ENCODE measurements at places on chromosomes 16 and 17. TPM values are rescaled to one million over a fixed set of nuclear protein-coding genes. Genes with fewer than 3 reads are reported as not detected.

DNA sequence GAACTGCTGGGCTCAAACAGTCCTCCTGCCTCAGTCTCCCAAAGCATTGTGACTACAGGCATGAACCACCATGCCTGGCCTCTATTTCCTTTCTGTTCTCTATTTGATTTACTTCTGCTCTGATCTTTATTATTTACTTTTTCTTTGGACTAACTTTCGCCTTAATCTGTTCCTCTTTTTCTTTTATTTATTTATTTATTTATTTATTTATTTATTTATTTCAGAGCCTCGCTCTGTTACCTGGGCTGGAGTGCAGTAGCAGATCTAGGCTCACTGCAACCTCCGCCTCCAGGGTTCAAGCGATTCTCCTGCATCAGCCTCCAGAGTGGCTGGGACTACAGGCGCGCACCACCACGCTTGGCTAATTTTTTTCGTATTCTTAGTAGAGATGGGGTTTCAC, 1158.3 kb upstream of the GOT2 start:
- no peak for DNase-seq
- no peak overlapping the region for H3K27ac ChIP-seq
- H3K27me3 ChIP-seq: no peaks in the 10 kb centered on the region
- no peak overlapping the region for H3K4me3 ChIP-seq
- no peaks in the 10 kb centered on the region for H3K4me1 ChIP-seq

GRCh38 chr17:16046966-16047365, 47.3 kb downstream of the TTC19 start:
- H3K4me1 ChIP-seq: peaks cover 17% of the 10 kb centered on the region
- no peak overlapping the region for H3K4me3 ChIP-seq
- DNase-seq: no peak
- no peaks in the 10 kb centered on the region for H3K27me3 ChIP-seq
- peaks cover 49% of the 10 kb centered on the region for H3K36me3 ChIP-seq

DNA sequence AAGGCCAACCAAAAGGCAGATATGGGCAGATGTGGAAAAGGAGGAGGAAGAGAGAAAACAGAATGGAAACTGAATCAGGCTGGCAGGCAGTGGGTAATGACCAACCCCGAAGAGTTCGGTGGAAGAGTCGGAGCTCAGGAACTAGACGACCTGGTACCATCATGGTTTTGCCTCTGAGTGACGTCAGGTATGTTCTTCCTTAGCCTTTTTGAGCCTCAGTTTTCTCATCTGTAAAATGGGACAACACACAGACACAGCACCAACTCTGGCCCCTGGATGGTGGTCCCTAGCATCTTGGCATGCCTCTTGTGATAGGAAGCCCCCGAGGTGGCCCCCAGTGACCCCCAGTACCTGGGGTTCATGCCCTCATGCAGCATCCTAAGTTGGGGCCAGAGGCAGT, 37.2 kb upstream of the C16orf82 start:
- H3K4me1 ChIP-seq: no peaks in the 10 kb centered on the region
- H3K36me3 ChIP-seq: no peaks in the 10 kb centered on the region

DNA sequence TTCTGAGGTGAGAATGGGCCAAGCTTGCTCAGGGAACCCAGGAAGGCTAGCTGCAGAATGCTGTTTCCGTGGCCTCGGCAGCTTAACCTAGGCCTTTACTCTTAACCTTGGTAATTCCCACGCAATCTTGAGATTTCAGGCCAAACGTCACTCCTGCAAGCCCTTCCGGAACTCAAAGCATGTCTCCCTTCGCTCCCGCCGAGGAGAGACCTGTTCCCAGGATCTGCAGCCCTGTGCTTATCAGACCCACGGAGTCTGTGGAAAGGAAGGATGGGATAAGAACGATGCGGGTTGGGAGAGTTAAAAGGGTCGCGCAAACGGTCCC, 524 bp upstream of the ZFP3 start:
- no peak for DNase-seq
- peak overlapping the region; percentile 87 for H3K4me3 ChIP-seq
- H3K4me1 ChIP-seq: peaks cover 18% of the 10 kb centered on the region
- peaks cover 28% of the 10 kb centered on the region for H3K36me3 ChIP-seq
- peaks cover 2% of the 10 kb centered on the region for H3K27me3 ChIP-seq

- H3K27me3 ChIP-seq: no peaks in the 10 kb centered on the region
- no peak overlapping the region for H3K4me3 ChIP-seq
- no peak for DNase-seq
- peaks cover 49% of the 10 kb centered on the region for H3K4me1 ChIP-seq
Observed at GRCh38 chr16:17412791-17413190, 58.0 kb downstream of the XYLT1 start.

- no peak overlapping the region for H3K27ac ChIP-seq
- H3K27me3 ChIP-seq: peaks cover 12% of the 10 kb centered on the region
- H3K4me1 ChIP-seq: peaks cover 2% of the 10 kb centered on the region
- H3K36me3 ChIP-seq: no peaks in the 10 kb centered on the region
- no peak overlapping the region for H3K4me3 ChIP-seq
- DNase-seq: no peak
Observed at GRCh38 chr16:58329135-58329534, 34.3 kb upstream of the PRSS54 start.

DNA sequence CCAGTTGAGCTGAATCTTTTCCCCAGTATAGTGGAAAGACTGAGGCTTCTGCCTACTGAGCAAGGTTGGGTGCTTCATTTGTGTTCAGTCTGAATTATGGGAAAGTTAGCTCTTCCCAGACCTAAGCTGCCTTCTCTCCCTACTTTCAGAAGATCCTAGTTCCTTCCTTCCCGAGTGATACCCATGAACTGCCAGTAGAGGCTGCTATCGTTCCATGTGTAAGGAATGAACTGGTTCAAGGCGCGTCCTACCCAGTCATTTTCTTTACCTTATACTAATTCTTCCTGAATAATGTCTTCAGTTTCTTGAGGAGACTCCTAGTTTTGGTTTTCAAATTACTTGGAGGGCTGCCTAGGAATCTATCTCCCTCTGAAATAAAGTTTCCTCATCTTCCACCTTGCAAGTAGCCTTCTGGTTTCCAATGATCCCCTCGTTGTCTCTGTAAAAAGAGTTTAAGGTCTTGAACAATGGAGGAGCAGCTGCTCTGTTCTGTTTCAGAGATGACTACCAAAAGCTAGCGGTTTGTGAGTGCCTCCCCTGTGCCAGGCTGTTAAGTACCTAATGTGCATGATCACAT, 934 bp upstream of the AOC2 start:
- H3K4me3 ChIP-seq: no peak overlapping the region
- peaks cover 12% of the 10 kb centered on the region for H3K4me1 ChIP-seq
- peak; percentile 67 for DNase-seq
- H3K36me3 ChIP-seq: peaks cover 62% of the 10 kb centered on the region
- no peaks in the 10 kb centered on the region for H3K27me3 ChIP-seq

GRCh38 chr17:9467518-9467917, 108.1 kb downstream of the STX8 start:
- no peak for DNase-seq
- peaks cover 26% of the 10 kb centered on the region for H3K4me1 ChIP-seq
- no peaks in the 10 kb centered on the region for H3K27me3 ChIP-seq
- H3K36me3 ChIP-seq: peaks cover 2% of the 10 kb centered on the region

GRCh38 chr16:1182316-1182671, 29.4 kb downstream of the CACNA1H start:
- DNase-seq: no peak
- no peaks in the 10 kb centered on the region for H3K36me3 ChIP-seq
- no peaks in the 10 kb centered on the region for H3K27me3 ChIP-seq
- H3K4me3 ChIP-seq: no peak overlapping the region
- H3K27ac ChIP-seq: no peak overlapping the region

DNA sequence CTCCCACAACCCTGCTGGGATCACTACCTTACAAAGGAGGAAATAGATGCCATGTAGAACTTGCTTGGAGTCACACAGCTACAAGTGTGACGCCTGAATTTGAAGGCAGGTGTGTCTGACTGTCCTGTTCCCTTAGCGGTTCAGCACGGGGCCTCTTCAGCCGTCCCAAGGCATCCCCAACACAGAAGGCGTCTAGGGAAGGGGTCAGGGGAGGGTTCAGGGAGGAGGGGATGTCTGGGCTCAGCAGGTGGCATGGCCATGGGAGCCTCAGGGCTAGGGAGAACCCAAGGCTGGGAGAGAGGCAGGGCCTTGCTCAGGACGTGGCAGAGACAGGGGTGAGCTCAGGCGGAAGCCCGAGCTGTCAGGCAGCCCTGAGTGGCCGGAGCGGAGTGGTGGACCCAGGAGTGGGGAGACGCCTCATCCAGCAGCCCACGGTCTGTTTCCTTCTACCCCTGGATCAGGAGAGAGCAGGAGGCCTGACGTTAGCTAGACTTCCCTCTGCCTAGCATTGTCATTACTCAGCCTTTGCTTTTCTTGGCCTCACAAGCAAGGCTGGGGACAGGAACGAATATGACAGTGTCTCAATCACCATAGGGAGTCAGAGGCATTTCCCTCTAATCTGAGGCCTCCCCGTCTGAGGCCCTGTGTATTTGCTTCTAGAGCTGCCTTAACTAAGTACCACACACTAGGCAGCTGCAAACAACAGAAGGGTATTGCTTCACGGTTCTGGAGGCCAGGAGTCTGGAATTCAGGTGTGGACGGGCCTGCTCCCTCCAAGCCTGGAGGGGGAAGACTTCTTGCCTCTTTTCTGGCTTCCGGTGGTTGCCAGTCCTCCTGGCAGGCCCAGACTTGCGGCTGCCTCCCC, 31.3 kb upstream of the ANKRD40CL start:
- H3K27ac ChIP-seq: no peak overlapping the region
- H3K36me3 ChIP-seq: no peaks in the 10 kb centered on the region
- no peaks in the 10 kb centered on the region for H3K4me1 ChIP-seq
- no peak overlapping the region for H3K4me3 ChIP-seq

DNA sequence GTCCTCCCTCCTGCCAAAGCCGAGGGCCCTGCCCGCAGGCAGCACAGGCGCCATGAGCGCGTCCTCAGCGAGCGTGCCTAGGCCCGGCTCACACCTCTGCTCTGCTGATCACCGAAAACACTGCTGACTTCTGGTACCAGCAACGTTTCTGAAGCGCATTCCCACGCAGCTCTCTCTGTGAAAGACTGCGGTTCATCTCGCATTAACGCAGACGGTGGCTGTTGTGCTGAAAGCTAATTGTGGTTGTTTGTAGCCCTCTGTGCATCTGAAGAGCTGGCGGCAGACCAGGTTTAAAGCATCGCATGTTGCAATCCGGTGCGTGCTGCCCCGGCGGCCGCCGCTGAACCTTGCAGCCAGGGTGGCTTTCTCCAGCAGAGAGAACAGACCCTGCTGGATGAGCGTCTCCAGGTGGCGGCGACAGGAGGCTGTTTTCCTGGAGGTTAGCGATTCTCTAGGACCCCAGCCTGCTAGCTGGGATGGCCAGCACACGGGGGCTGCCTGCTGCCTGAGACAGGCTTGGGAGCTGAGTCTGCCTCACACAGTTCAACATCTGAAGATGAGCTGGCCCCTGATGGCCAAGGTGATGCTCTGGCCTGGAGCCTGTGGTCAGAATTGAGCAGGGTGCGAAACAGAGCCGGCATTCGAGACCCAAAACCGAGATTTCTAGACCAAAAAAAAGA, 49.8 kb upstream of the CHMP6 start:
- no peak overlapping the region for H3K4me3 ChIP-seq
- H3K27me3 ChIP-seq: no peaks in the 10 kb centered on the region
- H3K36me3 ChIP-seq: peaks cover 43% of the 10 kb centered on the region

DNA sequence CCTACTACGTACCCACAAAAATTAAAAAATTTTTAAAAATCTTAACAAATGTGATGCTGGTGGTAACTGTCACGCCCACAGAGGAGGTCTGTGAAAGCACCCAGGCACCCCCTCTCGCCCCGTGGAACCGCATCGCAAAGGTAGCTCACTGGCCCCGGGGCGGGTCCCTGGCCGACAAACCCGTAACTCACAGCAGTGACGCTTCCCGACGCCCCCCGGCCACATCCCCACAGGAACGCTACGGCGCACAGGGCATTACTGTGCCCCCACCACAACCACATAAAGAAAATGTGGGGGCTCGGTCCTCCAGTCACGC, 366 bp downstream of the ANKS3 start:
- no peak for DNase-seq
- H3K36me3 ChIP-seq: peaks cover 5% of the 10 kb centered on the region
- H3K4me1 ChIP-seq: peaks cover 13% of the 10 kb centered on the region
- no peaks in the 10 kb centered on the region for H3K27me3 ChIP-seq
- H3K27ac ChIP-seq: peak overlapping the region; percentile 67

- no peaks in the 10 kb centered on the region for H3K4me1 ChIP-seq
- H3K36me3 ChIP-seq: no peaks in the 10 kb centered on the region
- peaks cover 6% of the 10 kb centered on the region for H3K27me3 ChIP-seq
- no peak overlapping the region for H3K27ac ChIP-seq
- no peak overlapping the region for H3K4me3 ChIP-seq
Observed at GRCh38 chr17:31824766-31825360, 34.2 kb downstream of the COPRS start.

Gene HOXB3
- total RNA-seq: 3.7 TPM

Gene SPATA22
- total RNA-seq: not detected

Gene SPOP
- 56.0 TPM for total RNA-seq

Gene KIFC3
- total RNA-seq: 1.7 TPM

Gene MRPL28
- total RNA-seq: 106 TPM

Gene RND2
- 0.07 TPM for total RNA-seq

Measured in activated CD4-positive, alpha-beta T cell treated with anti-CD3 and anti-CD28 coated beads, Interleukin-2, amount 10 ng/mL, durations not matched to agents 24 days and 14 days (primary cell).